ENCODE measurements at places on chromosomes 2 and 18.

DNA sequence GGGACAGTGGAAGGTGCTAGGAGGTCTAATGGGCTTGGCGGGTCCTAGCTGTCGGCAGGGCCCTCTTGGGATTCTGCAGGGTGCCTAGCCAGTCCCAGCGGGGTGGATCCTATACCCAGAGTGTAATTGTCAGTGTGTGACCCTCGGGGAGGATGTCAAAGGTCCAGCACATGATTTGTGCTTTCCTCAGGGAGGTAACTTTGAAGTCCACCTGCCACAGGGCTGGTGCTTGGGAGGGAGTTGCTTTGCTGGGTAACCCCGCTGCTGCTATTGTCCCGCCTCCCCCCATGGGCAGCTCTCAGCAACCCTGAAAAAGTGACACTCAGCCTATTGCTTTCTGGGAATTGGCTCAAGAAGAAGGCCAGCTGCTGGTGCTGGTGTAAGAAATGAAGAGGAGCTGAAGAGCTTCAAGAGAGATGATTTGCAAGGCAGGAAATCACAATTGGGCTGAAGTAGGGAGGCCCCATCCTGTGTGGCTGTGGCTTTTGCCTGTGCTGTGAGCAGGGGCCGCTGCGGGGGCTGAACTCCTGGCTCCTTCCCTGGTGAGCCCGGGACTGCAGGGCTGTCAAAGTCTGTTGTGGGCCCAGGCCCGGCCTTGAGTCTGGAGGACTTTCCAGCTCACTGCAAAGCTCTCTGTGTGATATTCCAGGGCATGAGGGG lies 36.4 kb downstream of the EMILIN2 start:
- no peak for DNase-seq

DNA sequence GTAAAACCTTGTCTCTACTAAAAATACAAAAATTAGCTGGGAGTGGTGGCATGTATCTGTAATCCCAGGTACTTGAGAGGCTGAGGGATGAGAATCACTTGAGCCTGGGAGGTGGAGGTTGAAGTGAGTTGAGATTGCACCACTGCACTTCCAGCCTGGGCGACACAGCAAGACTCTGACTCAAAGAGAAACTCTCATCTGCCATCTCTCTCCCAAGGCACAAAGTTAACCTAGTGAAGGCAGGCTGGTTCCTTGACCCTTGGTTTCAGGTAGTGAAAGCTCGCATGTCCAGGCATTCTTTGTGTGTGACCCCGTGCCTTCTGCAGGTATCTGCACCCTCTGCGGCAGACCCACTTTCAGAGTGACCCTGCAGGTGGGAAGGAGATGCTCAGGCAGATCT lies 100.0 kb downstream of the WDSUB1 start:
- no peak for DNase-seq

DNA sequence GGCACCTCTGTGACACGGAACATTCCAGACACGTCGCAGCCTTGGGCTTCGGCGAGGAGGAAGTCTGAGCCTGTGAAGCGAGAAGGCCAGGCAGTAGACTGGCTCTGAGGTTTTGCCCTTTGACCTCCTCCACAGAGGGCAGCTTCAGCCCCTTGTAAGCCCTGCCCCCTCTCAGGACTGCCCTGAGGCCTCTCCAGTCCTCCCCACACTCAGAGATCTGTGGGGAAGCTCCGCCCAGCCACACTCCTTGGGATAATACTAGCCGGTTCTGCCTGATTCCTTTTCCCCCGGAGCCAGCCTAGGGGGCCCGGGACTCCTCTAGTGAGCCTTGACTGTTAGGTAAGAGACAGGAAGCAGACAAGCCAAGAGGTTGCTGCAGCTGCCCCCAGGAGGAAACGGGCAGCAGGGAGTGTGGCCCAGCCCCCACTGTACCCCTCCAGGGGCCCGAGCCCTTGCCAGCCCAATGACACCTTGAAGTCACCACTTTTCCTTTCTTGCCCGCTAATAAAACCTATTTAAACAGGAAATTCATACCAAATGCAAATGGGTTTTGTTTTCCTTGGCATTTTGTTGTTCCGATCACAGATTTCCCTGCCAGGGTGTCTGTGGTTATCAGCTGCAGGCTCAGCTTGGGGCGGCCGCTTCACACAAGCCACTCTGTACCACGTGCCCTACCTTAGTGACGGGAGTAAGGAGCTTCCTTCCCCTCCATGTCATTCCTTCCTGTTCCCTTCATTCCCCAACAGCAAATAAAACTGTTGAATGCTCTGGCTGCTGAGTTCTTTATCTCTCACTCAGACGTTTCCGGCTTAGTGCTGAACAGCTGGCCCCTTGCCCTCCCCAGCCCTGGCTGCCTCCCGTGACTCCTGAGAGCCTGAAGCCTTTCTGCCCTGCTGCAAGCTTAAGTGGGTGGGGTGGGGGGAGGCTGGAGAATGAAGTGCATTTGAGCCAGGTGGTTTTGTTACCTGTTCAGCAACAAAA lies 124.7 kb downstream of the CABLES1 start:
- peak; percentile 26 for DNase-seq

DNA sequence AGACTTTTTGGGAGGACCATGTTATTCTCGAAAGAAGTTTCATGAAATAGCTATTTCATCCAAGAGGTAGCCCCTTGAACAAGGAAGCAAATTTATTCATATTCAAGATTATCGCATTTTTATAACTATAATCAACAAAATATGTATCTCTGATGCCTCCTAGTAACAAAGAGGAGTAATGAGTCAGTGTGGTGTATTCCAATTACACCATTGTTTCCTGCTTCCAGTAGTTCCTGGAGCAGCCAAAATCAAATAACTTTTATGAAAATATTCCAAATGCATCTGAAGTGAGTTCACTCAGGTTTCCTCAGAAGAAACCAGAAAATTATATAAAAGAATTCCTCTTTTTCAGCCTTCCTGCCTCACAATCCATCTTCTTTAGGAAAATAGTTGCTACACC lies 43.0 kb downstream of the ANKRD36B start:
- DNase-seq, result no peak

GRCh38 chr2:3823748-3824147 lies 120.4 kb downstream of the DCDC2C start:
- no peak for DNase-seq

DNA sequence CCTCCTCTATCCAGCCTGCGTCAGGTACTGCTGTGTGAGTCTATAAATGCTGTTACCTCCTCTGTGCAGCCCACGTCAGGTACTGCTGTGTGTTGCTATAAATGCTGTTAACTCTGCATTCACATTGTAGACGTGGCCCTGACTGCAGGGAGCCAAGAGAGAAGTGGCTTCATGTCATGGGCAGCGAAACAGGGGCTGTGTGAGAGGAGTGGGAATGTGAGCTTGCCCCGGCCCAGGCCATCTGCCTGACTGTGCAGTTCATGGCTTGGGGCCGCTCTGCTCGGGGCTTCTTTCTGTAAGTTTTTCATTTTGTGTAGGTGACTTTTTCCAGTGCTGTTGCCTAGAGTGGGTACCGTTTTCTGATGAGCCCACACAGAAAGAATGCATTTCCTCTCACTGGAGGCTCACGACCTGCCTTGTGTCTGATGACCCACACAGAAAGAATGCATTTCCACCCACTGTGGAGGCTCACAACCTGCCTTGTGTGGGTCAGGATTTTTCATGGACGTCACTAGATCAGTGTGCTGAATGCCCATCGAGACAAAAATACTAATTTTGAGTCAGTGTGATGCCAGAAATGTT lies 104.5 kb downstream of the SNTG2 start:
- DNase-seq, result peak; percentile 63

- DNase-seq, result no peak
Measured at GRCh38 chr2:70029814-70030409, 57.4 kb upstream of the PCBP1 start.

GRCh38 chr2:182680837-182681236 lies 35.2 kb upstream of the DNAJC10 start:
- DNase-seq, result no peak

- DNase-seq, result no peak
Measured at GRCh38 chr2:75311993-75312392, 112.7 kb upstream of the TACR1 start.

DNA sequence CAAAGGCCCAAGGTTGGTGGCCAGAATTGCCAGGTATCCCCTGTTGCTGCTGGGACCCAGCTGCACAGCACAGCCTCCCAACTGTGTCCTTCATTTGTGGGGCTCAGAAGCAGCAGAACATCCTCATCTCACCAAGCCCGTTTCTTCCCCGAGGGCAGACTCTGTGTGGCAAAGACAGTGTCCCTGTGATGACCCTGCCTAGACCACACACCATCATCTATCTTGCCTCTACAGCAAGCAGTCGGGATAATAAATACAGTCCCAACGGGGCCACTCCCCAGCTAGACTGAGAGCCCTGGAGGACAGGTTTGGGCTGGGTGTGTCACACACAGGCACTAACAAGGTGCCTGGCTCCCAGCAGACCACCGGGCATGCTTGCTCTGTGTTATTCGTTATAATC lies 93.4 kb downstream of the PTGR3 start:
- DNase-seq, result no peak

- no peak for DNase-seq
Measured at GRCh38 chr2:96423291-96423690, 81.9 kb downstream of the NEURL3 start.

- DNase-seq, result no peak
Measured at GRCh38 chr18:22330508-22330907, 87.2 kb downstream of the CTAGE1 start.

DNA sequence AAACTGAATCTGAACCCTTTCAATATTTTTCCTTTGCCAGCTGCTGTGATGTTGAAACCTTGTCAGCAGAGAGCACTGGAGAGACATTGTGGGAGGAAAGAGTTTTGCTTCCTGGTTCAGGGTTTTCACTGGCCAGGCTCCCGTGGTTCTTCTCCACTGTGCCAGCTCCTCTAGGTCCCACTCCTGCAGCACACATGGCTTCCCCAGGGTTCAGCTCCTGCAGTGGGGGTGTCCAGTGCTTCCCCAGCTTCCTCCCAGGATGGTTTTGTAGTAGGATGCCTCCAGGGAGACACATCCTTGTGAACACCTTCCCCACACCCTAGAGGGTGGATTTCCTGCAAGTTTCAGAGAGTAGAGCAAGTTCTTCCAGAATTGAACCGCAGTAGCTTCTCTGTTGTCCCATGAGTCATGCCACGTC lies 24.0 kb upstream of the SULT1C3 start:
- DNase-seq, result no peak

DNA sequence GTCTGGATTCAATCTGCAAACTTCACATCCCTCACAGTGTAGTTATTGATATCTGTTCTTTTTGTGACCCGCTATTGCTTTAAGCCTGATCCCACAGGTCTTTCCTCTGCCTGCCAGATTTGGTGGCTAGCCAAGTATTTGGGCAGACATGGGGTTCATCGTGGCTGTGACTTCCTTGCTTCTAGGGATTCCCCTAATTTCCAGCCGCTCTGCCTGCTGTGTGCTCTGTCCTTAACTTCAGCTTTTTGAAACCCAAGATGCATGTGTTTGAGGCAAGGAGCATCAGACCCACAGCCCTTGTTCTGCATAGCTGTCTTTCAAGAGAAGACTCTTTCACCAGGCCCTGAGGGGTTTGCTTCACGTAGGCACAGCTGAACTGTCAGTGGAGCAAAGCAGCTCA lies 54.2 kb downstream of the NCAPH start:
- DNase-seq, result no peak

- DNase-seq, result no peak
Measured at GRCh38 chr2:61109291-61109690, 43.6 kb downstream of the SANBR start.

DNA sequence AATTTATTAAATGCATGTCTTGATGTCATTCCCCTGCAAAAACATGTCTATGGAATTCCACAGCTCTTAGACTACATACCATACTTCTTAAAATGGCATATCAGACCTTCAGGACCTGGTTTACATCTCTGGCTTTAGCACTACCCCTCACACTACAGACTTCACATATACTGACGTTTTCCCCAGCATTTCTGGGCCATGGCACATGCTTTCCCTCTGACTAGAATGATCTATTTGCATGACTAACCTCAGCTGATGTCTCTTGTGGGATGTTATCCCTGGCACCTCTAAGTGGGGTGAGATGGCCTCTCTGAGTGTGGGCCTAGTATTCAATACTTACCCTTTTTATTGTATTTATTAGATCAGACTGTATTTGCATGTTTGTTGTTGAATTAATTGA lies 381.6 kb downstream of the ERBB4 start:
- no peak for DNase-seq

DNA sequence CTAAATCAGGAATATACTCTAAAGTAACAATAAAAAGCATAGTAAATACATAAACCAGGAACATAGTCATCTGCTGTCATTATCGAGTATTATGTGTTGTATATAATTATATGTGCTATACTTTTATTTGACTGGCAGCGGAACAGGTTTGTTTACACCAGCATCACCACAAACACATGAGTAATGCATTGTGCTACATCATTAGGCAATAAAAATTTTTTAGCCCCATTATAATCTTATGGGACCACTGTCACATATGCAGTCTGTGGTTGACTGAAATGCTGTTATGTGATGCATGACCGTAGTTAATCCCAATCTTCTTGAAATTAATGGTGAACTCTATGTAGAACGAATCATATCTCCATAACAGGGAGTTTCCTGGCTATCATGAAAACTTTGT lies 136.7 kb upstream of the ZFP36L2 start:
- DNase-seq, result no peak

GRCh38 chr2:230784795-230785194 lies 72.2 kb downstream of the CAB39 start:
- no peak for DNase-seq

GRCh38 chr2:100137866-100138570 lies 4.4 kb downstream of the AFF3 start:
- DNase-seq, result no peak

- DNase-seq, result no peak
Measured at GRCh38 chr2:241354668-241355658, 1.1 kb upstream of the FARP2 start.

DNA sequence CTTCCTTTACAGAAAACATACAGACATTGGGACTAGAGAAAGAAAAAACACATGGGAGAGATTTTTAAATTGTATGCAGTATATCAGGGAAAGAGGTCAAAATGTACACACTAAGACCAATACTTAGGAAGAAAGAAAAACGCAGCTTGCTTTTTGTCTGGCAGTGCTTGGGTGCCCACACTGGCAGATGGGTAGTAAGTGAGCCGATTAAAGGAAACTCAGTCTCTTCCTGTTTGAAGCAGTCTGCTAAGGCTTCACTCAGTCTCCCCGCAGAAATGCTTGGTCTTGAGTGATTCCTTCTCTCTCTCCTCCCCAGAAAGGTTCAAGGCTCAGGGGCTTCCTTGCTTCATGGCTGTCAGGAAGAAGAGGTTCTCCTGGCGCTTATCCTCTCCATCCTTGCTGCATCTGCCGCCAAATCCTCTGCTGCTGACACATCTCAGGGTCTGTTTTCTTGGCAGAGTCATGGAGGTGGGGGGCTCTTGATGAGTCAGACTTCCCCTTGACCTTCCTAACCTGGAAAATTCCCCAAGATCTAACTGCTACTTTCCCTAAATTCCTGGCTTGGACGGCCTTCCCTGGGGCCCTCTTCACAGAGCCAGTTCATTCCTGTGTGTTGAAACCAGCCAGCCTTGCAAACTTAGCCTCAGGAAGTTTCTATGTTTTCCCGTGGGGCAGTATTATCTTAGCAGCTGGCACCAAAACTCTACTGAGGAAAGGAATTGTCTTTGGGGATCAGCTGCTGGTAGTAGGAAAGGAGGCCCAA lies 10.5 kb upstream of the TMSB10 start:
- no peak for DNase-seq

DNA sequence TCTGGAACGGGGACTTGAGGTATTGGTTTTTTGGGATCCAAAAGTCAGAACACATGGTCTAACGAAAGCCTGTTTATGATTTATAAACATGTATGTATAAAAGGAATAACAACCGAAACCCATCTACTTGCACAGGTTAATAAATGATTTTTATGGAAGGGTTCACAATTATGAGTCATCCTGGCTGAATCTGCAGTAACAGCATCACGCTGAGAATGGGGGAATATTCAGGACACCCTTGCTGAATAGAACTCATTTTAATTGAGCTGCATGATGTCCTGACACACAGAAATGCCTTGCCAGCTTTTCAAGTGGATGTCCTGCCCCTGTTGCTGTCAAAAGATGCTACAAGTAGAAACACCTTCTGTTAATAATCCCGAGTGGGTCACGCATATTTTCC lies 54.7 kb upstream of the TGFA start:
- DNase-seq, result no peak
